HepG2 (cell line): ENCODE measurements at places on chromosomes 1 and 21. TPM values are rescaled to one million over a fixed set of nuclear protein-coding genes. Genes with fewer than 3 reads are reported as not detected.

- no peak for DNase-seq
- no peaks in the 10 kb centered on the region for H3K27me3 ChIP-seq
- no peak overlapping the region for H3K4me3 ChIP-seq
- H3K4me1 ChIP-seq: no peaks in the 10 kb centered on the region
These were observed 217.8 kb downstream of the PTPRC start for GRCh38 chr1:198856601-198857000.

- no peaks in the 10 kb centered on the region for H3K27me3 ChIP-seq
- H3K4me3 ChIP-seq: no peak overlapping the region
- no peak overlapping the region for H3K27ac ChIP-seq
- DNase-seq: no peak
- H3K36me3 ChIP-seq: no peaks in the 10 kb centered on the region
These were observed 72.1 kb downstream of the NEK7 start for GRCh38 chr1:198228925-198229324.

DNA sequence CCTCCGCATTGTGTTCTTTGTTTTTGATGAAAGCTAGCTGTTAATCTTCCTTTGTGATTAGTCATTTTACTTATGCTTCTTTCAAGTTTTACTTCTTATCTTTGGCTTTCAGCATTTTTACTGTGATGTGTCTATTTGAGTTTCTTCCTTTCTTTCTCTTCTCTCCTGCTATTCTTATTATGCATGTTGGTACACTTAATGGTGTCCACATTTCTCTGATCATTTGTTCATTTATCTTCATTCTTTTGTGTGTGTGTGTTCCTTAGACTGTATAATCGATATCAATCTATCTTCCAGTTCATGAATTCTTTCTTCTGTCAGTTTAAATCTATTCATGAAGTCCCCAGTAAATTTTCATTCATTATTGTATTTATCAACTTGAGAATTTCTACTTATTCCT lies 1650.3 kb downstream of the BRINP3 start:
- no peak for DNase-seq
- H3K27ac ChIP-seq: no peak overlapping the region
- no peaks in the 10 kb centered on the region; the same call in 1 of the 2 replicates for H3K27me3 ChIP-seq
- no peaks in the 10 kb centered on the region for H3K4me1 ChIP-seq
- no peak overlapping the region for H3K4me3 ChIP-seq

FMO5 gene
- 48.2 and 59.5 TPM in 2 replicates for total RNA-seq

- 0 out of 3 replicates have a peak, but pooled peaks cover 3% of the 10 kb centered on the region for H3K27me3 ChIP-seq
- no peak overlapping the region for H3K4me3 ChIP-seq
- no peaks in the 10 kb centered on the region for H3K4me1 ChIP-seq
- no peak overlapping the region for H3K27ac ChIP-seq
- H3K36me3 ChIP-seq: no peaks in the 10 kb centered on the region
These were observed 28.5 kb downstream of the SLAMF1 start for GRCh38 chr1:160618327-160618726.

GRCh38 chr1:150979092-150980056 lies 2.7 kb upstream of the ANXA9 start:
- peak overlapping the region; percentile 46 for H3K4me3 ChIP-seq
- DNase-seq: peak; percentile 82
- H3K36me3 ChIP-seq: no peaks in the 10 kb centered on the region
- peaks cover 82% of the 10 kb centered on the region for H3K4me1 ChIP-seq

C4BPB gene
- 115 and 155 TPM in 2 replicates for total RNA-seq

LCE3D gene
- not detected in 2 replicates for total RNA-seq

HHAT gene
- 2.9 and 4.9 TPM in 2 replicates for total RNA-seq

DNA sequence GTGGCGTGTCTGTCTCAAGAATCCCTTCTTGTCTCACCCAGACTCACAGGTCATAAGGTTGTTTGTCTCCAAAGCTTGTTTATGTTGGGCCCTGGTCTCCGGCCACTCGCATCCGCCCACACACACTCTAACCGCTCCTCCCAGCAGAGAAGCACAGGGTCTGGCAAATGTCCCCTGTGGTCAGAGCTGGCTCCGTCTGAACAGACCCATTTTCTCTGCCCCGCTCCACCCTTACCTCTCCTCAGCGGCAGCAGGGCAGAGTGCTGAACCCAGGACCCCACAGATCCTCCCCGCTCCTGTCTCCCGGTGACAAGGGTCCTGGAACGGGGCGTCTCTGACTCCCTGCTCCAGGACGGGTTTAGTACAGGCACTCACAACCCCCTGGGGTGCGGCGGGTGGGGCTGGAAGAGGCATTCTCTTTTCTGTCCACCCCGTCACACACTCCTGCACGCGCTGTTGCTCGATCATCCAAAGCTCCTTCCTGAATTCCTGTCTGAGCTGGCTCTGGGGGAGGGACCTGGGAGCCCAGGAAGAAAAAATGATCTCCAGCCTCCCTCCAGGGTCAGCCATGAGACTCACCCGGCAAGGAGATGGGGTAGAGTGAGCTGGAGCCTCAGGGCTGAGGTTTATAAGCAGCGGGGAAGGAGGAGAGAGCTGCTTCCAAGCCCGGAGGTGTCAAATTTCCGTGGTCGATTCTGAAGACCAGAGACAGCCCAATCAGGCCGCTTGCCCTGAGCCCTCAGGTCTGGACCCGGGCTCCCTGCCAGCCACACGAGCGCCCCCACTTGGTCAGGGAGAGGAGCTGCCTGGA lies at the start of gene S100A13:
S100A13 (minus strand) TSS at position 602 of the 811 bp plus-strand sequence. CDS start 1,033 bp downstream, outside the sequence.
- H3K36me3 ChIP-seq: peaks cover 2% of the 10 kb centered on the region
- H3K27me3 ChIP-seq: no peaks in the 10 kb centered on the region
- H3K27ac ChIP-seq: peak within 1 kb of the TSS; percentile 87

FBXO2 gene
- 112 and 118 TPM in 2 replicates for total RNA-seq

- no peak for DNase-seq
- no peaks in the 10 kb centered on the region for H3K4me1 ChIP-seq
- H3K27ac ChIP-seq: no peak overlapping the region
- no peaks in the 10 kb centered on the region for H3K27me3 ChIP-seq
These were observed 48.8 kb downstream of the SUCO start for GRCh38 chr1:172581779-172582178.

KRTCAP2 gene
- 48.5 and 79.4 TPM in 2 replicates for total RNA-seq

DNA sequence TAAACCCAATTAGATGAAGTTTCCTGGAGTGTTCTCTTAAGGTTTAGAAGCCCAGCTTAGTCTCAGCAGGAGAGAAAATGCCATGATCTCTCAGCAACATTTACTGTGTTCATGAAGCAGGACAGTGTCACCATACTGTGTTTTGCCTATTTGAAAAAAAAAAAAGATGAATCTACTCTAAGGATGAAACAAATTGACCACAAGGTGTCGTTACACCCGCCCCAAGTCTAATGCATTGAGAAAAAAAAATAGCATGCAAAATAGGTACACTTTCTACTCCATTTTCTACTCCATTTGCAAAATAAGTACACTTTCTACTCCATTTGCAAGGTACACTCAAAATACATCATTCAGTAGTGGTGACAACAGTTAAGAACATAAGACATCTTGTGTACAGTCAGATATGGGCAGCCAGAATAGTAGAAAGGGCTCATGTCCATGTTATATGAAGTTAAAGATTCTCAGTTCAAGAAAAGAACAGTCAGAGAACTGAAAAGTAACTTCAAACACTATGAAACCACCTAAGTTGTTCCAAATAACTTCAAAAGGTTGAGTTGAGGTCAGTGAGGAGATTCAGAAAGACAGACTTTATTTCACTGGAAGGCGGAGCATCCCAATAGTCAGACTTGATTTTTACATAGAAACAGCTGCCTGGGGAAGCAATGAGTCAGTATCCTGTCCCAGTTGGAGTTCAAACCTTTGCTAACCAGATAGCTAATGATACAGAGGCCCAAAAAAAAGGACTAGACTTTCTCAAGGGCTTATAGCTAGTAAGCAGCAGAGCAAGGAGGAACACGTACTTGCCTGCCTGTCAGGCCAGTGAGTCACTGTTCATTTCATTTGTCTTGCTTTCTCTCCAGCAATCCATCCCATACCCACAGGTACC lies 13.3 kb downstream of the PLPPR5 start:
- H3K27me3 ChIP-seq: no peaks in the 10 kb centered on the region
- H3K36me3 ChIP-seq: no peaks in the 10 kb centered on the region
- H3K4me3 ChIP-seq: no peak overlapping the region
- H3K27ac ChIP-seq: no peak overlapping the region

DNA sequence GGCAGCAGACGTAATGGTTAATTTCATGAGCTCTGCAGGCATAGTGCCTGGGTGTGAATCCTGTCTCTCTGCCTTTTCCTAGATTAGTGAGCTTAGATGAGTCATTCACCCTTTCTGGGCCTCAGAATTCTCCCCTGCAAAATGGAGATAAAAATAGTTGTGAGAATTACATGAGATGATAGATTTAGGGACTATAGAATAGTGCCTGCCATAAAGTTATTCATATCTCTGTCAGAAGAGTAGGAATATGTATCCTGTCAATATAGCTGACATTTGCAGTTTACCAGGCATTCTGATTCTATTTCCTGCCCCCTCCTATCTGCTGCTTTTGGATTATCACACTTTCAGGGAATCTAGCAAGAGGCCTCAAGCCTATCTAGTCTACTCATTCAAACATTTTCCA lies 112.0 kb downstream of the PDE4B start:
- no peak overlapping the region for H3K4me3 ChIP-seq
- DNase-seq: no peak
- no peaks in the 10 kb centered on the region for H3K4me1 ChIP-seq
- no peak overlapping the region for H3K27ac ChIP-seq
- no peaks in the 10 kb centered on the region for H3K27me3 ChIP-seq
